ENCODE measurements at places on chromosomes 1 and 21. TPM values are rescaled to one million over a fixed set of nuclear protein-coding genes. Genes with fewer than 3 reads are reported as not detected.

DNA sequence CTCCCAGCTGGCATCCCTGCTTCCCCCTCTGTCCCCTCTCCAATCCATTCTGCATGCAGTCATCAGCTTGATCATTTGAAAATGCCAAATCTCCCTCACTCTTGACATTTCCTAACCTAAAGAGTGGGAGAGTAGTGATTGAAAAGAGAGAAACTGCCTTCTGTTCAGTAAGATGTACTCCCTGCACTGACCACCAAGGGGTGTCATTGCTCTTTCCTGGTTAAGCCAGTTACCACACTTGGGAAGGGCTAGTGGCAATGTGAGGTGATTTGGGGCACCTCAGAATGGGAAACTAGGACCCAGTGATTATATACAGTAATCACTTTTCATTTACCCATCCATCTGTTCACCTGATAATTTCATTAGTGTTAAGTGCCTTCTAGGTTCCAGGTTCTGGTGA is 6.9 kb upstream of the TMEM269 start:
- H3K36me3 ChIP-seq: peaks cover 32% of the 10 kb centered on the region
- no peak for DNase-seq
- no peak overlapping the region for H3K27ac ChIP-seq
- H3K4me1 ChIP-seq: no peaks in the 10 kb centered on the region

- H3K27ac ChIP-seq: no peak overlapping the region
- peaks cover 21% of the 10 kb centered on the region for H3K27me3 ChIP-seq
- H3K4me3 ChIP-seq: no peak overlapping the region
- no peak for DNase-seq
- H3K4me1 ChIP-seq: no peaks in the 10 kb centered on the region
- no peaks in the 10 kb centered on the region for H3K36me3 ChIP-seq
These were observed 153.6 kb downstream of the HIVEP3 start for GRCh38 chr1:41765152-41765551.

- no peak for DNase-seq
- H3K27me3 ChIP-seq: no peaks in the 10 kb centered on the region
- no peaks in the 10 kb centered on the region for H3K36me3 ChIP-seq
- no peaks in the 10 kb centered on the region for H3K4me1 ChIP-seq
- no peak overlapping the region for H3K4me3 ChIP-seq
- H3K27ac ChIP-seq: no peak overlapping the region
These were observed 162.9 kb upstream of the C1orf174 start for GRCh38 chr1:4062992-4063391.

- DNase-seq: peak; percentile 48
- H3K4me3 ChIP-seq: no peak overlapping the region
- H3K36me3 ChIP-seq: no peaks in the 10 kb centered on the region
- no peak overlapping the region for H3K27ac ChIP-seq
- H3K4me1 ChIP-seq: no peaks in the 10 kb centered on the region
These were observed 1262.8 kb upstream of the PRMT6 start for GRCh38 chr1:105793536-105794146.

- no peaks in the 10 kb centered on the region for H3K27me3 ChIP-seq
- H3K4me1 ChIP-seq: no peaks in the 10 kb centered on the region
- no peak overlapping the region for H3K27ac ChIP-seq
These were observed 135.5 kb downstream of the TNFSF18 start for GRCh38 chr1:172915271-172915670.

The GBP2 gene
- not detected for total RNA-seq

The KLF17 gene
- not detected for total RNA-seq

The LCE1F gene
- not detected for total RNA-seq

The PLPPR5 gene
- 0.77 TPM for total RNA-seq

The B3GALT2 gene
- total RNA-seq: 0.79 TPM

The TNNI3K gene
- total RNA-seq: not detected

The TCEA3 gene
- total RNA-seq: 12.9 TPM

The VWA1 gene
- 36.8 TPM for total RNA-seq
